ENCODE measurements at places on chromosomes 5 and 9. TPM values are rescaled to one million over a fixed set of nuclear protein-coding genes. Genes with fewer than 3 reads are reported as not detected.

The TNFSF8 gene
- total RNA-seq: not detected

DNA sequence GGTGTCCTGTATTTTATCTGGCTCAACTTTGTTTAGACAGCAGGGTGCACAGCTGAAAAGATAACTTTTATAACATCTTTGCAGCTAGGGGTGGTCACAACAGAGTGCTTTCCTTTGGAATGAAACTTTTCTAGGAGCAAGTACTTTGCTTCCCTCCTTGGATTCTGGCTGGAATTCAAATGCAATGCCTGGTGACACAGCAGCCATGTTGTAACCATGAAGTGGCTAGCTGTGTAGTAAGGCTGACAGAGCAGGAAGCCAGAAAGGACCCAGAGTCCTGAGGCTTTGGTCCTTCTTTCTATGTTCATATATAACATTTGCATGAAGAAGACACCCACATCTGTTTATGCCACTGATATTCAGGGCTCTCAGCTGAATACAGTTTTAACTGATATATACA lies 48.1 kb downstream of the TENT4A start:
- peaks cover 12% of the 10 kb centered on the region for H3K36me3 ChIP-seq
- H3K27me3 ChIP-seq: no peaks in the 10 kb centered on the region
- no peak overlapping the region for H3K27ac ChIP-seq
- no peak for DNase-seq
- no peak overlapping the region for H3K4me3 ChIP-seq

The DNAJC18 gene
- total RNA-seq: 9.5 TPM

The CDO1 gene
- total RNA-seq: 0.89 TPM

- no peak overlapping the region for H3K4me3 ChIP-seq
- DNase-seq: no peak
- no peaks in the 10 kb centered on the region for H3K36me3 ChIP-seq
- H3K4me1 ChIP-seq: no peaks in the 10 kb centered on the region
- H3K27me3 ChIP-seq: 0 out of 2 replicates have a peak, but pooled peaks cover 3% of the 10 kb centered on the region
- H3K27ac ChIP-seq: no peak overlapping the region
These were observed 7.5 kb upstream of the RMND5B start for GRCh38 chr5:178123094-178123965.

All from GM23248 (cell line).